Mucosa of descending colon (tissue), 3 donors: ENCODE measurements at places on chromosomes 11 and 22.
A peak's percentile ranks its signal among the peaks of the same experiment; 100 is the strongest.

DNA sequence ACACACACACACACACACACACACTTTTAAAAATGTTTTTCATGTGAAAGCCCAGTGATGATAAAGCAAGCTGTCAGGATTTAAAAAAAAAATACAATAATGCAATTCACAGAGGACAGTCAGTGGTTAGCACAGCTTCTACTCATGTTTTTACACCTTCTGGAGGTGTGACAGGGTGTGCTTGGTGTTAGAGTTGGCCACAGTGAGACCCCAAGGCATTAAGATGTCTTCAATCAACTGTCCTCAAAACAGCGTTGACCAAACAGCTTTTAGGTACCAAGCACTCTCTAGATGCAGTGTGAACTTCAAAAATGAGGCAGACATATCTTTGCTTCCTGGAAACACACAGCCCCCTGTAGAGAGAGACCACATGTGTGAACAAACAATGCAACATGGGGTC, 166.4 kb upstream of the TBCEL start:
- no peak for DNase-seq

DNA sequence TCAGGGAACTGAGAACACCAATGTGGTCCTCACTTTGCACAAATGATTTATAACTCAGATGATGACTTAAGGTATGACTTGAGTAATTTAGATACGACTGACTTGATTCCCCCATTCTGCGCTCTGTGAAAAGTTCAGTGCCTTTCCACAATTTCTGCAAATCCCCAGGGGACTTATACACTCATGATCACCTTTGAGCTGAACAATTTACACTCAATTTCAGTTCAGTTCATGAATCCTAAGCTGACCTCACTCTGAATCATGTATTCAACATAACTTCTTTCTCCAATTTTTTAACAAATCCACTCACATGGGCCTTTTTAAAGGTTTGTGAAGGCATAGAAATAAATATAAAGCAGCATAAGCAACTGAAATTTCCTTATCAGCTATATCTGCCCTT, 274.2 kb downstream of the FAM76B start:
- no peak for DNase-seq

DNA sequence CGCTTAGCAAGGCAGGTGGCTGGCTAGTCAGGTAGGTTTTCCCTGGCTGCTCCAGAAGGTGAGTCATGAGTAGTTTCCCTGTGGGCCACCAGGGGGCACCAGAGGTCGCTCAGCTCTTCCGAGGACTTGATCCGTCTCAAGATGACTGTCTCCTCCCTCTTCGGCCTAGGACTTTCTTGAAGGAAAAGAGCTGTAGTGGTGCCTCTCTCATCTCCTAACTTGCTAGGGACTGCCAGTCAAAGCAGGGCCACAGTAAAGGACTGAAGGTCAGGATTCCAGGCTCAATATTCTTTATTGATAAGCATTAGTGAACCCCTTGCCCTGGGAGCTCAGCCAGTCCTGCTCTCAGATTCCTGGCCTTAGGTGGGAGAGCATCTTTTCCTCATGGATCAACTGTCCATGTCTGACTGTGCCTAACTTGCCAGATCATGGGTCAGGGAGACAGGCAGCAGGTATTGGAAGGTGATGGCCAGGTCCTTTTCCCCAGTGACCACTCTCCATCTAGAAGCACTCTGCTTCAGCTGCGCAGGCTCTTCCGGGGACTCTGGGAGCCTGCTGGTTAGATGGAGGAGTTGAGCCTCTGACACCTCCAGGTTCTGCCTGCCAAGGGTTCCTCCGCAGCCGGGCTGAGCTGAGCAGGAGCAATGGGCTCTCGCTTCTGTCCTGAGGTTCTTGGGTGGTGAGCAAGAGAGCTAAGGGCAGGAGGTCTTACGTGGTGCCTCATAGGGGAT, 1.9 kb downstream of the POLD4 start:
- DNase-seq: peak; percentile 73

DNA sequence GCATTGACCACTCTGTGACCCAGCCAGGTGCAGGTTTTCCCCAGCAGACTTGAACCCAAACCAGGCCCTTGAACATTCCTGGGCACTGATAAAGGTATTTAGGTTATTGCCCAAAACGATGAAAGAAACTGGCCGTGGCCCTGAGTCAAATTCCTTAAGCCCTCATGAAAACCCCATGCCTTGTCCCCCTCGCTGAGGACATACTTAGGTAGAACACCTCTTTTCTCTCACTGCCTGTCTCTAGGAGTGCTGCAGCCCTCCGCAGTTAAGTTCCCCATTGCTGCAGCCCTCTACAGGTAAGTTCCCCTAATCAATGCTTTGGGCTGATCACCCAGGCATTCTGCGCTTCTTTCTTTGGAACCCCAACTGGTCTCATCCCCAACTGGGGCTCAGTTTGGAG, 961.6 kb downstream of the TBC1D22A start:
- DNase-seq: no peak

- DNase-seq: no peak
These were observed 349 bp downstream of the TSSC4 start for GRCh38 chr11:2400762-2401435.

- DNase-seq: peak; percentile 69
These were observed 4.2 kb downstream of the TST start for GRCh38 chr22:37014835-37015586.

DNA sequence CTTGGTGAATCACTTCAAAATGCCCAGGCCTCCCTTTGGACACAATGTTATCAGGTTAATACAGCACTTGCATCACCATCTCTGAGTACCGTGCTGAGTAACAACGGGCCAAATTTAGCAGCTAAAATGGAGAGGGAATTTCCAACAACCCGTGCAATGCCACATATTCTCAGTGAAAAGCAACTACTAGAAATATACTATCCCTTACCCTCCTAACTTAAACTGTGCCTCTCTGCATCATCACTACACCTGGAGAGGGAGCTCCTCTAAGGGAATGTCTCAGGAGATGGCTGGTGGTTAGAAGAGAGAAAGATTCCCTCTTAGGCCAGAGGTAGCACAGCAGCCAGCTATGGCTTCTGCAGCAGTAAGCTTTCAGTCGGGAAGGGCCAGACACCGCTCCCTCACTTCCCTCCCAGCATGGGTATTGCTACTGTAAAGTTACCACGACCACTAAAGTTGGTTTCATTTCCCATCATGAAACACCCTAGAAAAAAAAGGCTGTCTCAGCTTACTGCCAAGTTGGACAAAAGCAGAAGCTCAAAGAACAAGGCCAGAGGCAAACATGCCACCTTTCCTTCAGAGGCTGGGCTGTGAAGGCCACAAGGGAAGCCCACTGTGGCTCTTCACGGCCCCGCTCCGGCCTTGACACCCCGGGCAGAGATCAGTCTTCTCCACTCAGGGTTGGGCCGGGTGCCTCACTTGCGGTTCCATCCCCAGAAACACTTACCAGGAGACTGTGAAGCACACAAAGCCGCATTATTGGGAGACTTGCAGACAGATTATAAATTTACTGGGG, 3.9 kb downstream of the MAML2 start:
- peak; percentile 58 for DNase-seq

DNA sequence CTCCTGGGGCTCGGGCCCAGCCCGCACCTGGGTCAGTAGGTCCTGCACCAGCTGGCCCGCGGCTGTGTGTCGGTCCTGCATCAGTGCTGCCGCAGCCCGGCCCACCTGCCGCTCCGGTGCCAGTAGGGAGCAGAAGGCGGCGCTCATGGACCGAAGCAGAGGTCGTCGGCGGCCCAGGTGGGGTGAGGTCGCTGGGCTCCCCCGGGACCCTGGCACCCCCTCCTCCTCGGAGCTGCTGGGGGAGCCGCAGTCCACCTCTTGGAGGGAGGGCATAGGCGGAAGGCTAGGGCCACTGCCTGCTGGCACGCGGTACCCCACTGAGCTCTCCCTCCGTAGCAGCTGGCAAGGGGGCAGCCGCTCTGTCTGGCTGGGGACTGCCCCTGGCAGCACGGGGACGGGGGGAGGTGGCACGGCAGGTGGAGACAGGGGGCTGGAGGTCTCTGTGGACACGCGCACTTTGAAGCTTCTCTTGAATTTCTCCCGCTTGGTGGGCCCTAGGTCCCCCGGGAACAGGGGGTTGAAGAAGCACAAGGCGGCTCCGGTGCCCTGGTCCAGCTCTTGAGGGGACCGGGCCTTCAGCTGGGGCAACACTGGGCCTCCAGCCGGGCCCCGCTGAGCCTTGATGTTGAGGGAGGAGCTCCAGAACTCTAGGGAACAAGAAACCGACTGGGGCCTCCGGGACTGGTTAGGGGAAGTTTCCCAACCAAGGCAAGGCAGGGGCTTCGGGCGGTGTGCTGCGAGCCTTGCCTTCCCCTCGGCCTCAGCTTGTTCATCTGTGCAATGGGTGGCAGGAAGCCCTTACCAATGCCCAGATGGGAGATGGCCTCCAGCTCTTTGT, 1.4 kb downstream of the RIN1 start:
- no peak for DNase-seq

DNA sequence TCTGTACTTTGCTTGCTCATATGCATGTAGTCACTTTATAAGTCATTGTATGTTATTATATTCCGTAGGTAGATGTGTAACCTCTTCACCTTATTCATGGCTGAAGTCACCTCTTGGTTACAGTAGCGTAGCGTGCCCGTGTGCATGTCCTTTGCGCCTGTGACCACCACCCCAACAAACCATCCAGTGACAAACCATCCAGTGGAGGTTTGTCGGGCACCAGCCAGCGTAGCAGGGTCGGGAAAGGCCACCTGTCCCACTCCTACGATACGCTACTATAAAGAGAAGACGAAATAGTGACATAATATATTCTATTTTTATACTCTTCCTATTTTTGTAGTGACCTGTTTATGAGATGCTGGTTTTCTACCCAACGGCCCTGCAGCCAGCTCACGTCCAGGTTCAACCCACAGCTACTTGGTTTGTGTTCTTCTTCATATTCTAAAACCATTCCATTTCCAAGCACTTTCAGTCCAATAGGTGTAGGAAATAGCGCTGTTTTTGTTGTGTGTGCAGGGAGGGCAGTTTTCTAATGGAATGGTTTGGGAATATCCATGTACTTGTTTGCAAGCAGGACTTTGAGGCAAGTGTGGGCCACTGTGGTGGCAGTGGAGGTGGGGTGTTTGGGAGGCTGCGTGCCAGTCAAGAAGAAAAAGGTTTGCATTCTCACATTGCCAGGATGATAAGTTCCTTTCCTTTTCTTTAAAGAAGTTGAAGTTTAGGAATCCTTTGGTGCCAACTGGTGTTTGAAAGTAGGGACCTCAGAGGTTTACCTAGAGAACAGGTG, 11.1 kb downstream of the CCND1 start:
- no peak for DNase-seq

GRCh38 chr11:59272771-59273372, 60.1 kb upstream of the MPEG1 start:
- DNase-seq: no peak

DNA sequence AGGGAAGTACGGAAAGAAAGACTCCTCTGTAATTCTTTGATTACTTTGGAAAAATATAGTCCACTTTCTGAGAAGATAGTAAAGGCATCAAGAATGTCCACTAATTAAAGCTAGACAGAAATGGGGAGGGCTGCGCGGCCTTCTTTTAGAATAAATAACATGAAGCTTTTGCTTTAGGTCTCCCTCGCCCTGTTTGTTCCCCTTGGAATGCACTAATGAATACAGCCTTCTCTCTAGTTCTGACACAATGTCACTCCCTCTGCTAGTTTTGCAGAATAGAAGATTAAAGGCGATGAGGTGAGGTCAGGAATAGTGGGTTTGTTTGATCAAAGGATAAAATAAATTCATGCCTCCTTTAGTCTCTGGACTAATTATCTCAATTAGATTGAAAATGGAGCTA, 543.9 kb downstream of the OPCML start:
- no peak for DNase-seq

DNA sequence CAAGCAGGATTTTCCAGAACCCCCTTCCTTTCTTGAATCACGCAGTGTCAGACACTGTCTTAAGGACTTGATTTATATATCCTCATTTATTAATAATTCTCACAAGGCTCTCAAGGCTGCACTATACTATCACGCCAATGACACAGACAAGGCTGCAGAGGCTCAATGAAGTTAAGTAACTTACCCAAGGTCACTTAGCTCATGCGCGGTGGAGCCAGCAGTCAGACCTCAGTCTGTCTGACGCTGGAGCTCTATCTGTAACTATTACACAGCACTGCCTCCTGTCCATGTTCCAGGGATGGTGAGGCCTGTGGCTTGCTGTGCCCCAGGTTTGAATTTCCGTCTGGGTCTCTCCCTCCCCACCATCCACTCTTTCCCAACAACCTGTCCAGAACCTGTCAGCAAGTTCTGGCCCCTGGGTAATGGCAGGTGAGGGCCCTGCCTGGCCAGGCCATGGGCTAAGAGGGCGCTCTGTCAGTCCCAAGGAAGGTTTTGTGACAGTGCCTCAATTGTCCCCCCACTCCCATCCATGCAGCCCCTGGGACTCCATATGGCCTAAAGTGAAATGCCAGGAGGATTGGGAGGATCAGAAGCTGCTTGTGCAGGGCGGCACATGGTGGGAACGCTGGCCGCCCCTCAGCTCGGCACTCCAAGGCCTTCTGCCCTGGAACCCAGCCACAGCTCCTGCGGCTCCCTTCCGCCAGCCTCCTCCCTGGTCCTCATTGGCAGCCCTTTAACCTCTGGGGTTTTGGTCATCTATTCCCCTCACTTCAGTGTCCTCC, 8.6 kb downstream of the KCNC1 start:
- DNase-seq: peak; percentile 13

DNA sequence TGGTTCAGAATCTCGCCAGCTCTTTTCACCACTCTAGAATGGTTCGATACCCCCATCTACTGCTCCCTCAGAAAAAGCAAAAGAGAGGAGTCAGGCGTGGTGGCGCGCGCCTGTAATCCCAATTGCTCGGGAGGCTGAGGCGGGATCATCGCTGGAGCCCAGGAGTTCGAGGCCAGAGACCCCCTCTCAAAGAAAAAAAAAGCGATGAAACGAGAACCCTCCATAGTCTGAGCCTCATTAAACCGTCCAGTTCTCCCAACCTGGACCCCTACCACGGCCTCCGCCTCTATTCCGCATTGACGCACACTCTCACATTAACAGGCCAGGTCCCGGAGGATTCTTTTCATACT, 439 bp downstream of the SPA17 start:
- DNase-seq: no peak

DNA sequence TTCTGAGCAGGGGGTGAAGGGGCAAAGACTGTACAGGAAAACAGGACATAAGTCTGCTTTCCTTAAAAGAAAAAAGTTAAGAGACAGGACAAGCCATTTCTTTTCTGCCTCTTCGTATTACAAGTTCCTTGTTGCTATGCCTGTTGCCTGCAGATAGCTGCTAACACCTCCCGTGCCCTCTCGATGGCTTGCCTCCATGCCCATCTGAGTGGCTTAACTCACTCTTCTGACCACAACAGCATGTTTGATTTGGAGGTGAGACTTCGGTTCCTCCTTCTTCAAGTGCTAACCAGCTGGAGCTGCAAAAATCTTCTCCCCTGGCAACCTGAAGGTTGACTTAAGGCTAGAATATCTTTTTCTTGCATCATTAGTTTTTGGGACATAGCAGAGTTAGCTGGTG, 103.1 kb downstream of the PRR5L start:
- DNase-seq: no peak

DNA sequence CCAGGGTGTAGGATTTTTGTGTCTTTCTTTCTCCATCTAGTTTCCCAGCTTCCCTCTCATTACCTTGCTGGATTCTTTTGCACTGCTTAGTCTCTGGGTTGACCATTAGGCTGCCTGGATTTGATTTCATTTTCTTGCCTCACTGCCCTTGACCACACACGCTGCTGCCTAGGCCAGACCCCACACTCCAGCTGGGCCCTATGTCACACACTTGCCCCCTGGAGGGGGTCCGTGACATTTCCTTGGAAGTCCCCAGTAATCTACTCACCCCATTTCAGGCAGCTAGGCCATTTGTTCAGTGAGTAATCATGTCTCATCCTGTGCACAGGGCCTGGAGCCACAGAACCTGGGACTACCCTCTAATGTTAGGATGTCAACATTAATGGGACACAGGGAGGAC, 81.9 kb upstream of the SPON1 start:
- no peak for DNase-seq
